Dorsolateral prefrontal cortex (tissue), 122 donors: ENCODE measurements at places on chromosomes 5 and 9. TPM values are rescaled to one million over a fixed set of nuclear protein-coding genes. Genes with fewer than 3 reads are reported as not detected.
A peak's percentile ranks its signal among the peaks of the same experiment; 100 is the strongest.

GRCh38 chr5:127580731-127581130, 63.3 kb downstream of the PRRC1 start:
- no peak for DNase-seq

DNA sequence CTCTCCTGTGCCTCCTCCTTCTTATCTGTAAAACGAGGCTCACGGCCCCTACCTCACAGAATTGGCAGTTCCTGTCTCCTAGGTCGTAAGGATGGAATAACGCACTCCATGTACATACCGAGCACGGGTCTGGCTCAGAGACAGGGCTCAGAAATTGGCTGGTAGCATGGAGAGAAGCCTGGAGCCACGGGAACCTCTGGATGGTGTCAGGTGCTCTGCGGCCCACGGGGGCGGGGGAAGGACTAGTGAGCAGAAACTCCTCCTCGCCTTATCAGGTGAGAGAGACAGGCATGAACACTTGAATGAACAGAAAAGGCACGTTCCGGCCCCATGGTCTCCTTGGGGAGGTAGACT, 15.4 kb upstream of the C5orf47 start:
- DNase-seq: no peak

DNA sequence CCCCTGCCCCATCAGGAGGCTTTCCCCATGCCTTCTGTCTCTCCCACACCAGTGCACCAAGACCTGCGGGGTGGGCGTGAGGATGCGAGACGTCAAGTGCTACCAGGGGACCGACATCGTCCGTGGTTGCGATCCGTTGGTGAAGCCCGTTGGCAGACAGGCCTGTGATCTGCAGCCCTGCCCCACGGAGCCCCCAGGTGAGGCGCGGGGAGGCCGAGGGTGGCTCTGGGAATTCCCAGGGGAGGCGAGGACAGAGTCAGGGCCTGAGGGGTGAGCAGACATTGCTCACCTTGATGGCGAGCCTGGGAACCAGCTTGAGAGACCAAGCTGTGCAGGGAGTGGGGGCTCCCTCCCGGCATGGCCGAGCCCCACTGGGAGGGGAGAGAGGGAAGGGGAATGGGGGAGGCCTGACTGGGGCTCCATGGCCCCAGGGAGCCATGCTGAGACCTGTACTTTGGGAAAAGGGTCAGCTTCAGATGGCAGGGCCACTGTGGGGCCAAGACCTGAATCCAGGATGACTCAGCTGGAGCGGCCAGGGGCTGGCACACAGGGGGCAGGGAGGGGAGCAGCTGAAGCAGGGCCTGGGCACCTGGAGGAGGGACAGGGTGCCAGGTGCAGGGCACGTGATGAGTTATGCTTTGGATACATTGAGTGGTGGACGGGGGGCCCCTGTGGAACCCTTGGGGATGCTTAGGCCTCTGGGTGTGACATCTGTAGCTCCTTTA, 35.2 kb downstream of the FAM163B start:
- DNase-seq: no peak

DNA sequence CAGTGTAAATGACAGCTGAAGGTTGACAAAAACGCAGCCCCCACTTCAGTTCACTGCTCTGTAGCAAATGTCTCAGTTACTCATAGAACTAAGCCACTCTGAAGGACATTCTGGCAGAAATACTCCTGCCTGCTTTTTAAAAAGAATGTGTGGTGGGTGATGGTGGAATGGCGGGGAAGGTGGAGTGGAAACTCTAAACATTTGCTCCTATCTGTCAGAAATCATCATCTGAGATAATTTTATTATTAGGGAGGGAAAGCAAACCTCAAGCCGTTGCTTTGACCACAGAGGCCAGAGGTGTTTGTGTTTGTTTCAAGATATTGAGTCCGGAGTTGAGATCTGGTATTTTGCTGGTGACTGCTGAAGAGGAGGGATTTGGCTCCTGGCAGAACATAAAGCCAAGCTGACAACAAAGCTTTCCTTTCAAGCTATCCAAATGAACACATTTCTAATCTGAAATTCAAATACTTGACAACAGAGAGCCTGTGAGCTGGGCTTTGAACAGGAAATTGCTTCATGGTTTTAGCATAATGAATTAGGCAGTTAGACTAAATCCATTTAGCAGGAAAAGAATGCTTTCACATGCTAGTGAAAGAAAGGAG, 362.7 kb downstream of the CSNK1G3 start:
- DNase-seq: peak; percentile 21

DNA sequence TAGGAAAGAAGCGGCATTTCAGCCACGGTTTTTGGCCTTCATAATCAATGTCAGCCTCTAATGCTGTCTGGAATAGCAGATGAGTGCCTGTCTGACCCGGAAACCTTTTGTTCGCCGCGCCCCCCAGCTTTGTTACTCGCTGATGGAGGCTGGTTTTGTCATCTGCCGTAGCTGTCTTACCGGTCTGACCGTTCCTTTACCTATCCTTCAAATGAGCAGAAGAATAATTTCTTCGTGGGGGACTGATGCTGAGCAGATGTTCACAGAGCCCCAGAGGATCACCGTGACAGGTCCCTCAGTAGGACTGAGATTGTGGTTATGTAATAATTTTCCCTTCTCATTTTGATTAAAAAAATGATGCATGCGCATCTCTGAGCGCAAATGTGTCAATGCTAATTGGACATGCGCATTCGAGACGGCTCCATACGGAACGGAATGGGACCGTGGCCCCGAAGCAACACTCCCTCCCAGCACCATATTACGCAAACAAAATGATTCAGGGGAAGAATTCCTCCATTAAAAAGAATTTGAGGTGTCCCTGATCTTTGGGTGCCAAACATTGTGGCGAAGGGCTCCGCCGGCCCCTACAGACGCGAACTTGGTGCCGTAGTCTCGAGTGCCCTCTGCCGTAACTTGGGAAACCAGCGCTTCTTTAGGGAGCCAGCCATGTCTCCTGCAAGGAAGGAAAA, 27.6 kb downstream of the TLX3 start:
- no peak for DNase-seq

The AIF1L gene
- 31.5 TPM for total RNA-seq
